Activated CD4-positive, CD25-positive, alpha-beta regulatory T cell (primary cell): ENCODE measurements at places on chromosomes 1 and 21.

- no peak for DNase-seq
These were observed 816 bp downstream of the HYI start for GRCh38 chr1:43452789-43453441.

DNA sequence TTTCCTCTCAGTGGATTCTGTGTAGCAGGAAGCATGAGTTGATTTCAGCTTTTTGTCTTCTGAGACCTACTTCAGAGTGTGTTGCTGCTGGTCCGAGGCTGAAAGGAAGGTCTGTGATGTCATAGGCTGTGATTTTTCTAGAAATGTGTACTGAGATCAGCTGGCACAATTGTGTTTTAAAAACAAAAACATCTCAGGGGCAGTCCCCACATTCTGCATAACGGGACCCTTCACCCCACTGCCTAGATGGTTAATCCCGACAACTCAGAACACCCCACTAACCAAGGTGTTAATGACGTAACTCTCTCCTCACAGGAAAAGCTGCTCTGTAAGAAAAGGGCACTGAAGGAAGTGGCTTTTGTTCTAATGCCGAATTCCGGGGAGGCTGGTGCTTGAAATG lies 59.8 kb upstream of the PPP2R5A start:
- no peak for DNase-seq

- no peak for DNase-seq
These were observed 160.1 kb downstream of the PTPRC start for GRCh38 chr1:198798923-198799386.

DNA sequence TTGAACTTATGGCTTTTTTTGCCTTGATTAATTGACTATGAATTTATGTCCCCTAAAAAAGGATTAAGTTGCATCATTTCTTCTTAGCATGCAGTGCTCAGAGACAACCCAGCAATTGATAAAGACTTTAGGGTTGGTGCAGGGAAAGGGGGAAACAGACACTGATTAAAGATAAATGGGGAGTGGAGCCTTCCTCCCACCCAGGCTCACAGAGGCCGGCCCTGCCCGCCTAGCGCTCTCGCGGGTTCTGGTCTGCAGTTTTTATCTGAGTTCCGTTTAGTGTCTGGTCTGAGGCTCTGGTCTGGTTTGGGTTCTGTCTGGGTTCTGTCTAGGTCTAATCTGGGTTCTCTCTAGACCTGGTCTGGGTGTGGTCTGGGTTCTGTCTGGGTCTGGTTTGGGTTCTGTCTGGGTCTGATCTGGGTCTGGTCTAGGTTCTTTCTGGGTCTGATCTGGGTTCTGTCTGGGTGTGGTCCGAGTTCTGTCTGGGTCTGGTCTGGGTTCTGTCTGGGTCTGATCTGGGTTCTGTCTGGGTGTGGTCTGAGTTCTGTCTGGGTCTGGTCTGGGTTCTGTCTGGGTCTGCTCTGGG lies 48.1 kb downstream of the ABCG1 start:
- no peak for DNase-seq

GRCh38 chr1:36864823-36865601 lies 169.3 kb downstream of the GRIK3 start:
- no peak for DNase-seq
